Forelimb muscle (tissue), 1 donor: ENCODE measurements at places on chromosomes 7 and 10. TPM values are rescaled to one million over a fixed set of nuclear protein-coding genes. Genes with fewer than 3 reads are reported as not detected.

The CALML5 gene
- not detected for polyA plus RNA-seq

GRCh38 chr10:31659665-31660064, 269.0 kb downstream of the ARHGAP12 start:
- no peak for DNase-seq

- no peak for DNase-seq
Observed at GRCh38 chr10:82089327-82089726, 214.3 kb downstream of the NRG3 start.

DNA sequence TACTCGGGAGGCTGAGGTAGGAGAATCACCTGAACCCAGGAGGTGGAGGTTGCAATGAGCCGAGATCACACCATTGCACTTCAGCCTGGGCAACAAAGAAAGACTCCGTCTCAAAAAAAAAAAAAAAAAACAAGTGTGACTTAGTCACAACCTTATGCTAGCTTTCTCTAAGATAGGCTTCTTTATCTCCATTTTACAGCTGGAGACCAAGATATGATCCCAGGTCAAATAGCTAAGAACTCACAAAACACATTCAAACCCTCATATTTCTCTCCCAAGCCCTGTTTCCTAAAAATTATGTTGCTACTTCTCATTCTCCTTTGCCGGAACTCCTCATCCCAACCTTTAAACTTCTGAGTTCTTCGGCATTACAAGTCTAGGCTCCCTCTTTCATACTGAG, 13.0 kb upstream of the DHTKD1 start:
- no peak for DNase-seq

DNA sequence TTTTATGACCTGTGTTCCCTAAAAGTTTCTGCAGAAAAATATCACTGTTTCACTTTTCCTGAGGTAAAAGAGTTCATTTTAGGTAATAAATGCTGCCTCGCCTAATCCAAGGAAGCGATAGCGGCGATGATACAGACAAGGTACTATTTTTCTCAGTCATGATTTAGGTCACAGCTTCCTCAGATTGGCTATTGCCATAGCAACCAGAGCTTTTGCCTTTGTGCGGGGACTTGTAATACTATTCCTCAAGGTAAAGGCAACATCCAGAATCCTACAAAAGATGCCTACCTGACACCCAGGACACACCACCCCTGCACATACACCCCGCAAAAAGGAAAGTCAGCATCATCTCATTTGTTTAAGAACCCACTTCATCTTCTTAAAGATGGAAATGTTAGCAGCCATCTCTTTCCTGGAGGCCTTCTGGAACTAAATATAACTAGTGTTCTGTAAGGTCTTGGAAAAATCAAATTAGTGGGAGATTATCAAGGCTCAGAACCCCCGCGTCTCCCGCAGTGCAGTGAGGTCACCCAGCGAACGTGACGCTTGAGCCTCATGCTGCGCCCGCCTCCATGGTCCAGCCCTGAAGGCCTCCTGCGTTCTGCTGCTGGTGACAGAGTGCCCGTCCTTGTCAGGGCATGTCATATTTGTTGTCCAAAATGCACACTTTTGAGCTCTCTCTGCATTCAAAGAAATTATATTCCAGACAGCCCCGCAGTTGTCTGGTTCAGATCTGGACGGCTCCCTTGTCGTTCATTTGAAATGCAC, 402.0 kb upstream of the RNF32 start:
- no peak for DNase-seq

DNA sequence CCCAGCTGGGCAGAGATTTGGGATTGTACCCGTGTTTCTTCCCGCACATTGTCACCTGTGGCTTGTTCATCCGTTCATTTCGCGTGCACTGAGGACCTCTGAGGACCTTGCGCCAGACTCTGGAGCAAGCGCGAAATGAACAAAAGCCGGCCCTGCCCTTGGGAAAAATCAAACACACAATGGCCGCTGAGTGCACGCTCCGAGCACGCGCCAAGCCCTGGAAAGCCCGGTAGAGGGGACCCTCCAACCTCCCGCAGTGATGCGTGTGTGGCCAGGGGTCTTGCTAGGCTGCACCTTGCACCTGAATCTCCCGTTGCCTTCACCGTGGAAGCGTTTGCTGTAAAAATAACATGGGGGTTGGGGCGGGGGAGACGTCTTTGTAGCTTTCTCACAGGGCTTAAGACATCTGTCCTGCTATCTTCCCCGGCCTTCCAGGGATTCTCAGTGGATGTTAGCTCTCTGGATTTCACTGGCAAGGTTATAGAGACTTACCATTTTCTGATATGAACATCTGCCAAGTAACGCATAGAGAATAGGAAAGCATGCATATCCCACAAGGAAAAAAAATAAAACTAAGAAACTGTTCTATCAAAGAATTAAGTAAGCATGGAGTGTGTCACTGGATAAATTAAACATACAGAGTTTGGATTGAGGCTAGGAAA, 37.3 kb downstream of the ZNF777 start:
- DNase-seq, result no peak
